ENCODE measurements at places on chromosomes 2 and 18.

GRCh38 chr18:49842656-49843055, 29.3 kb upstream of the ACAA2 start:
- no peak overlapping the region for H3K27ac ChIP-seq
- H3K4me3 ChIP-seq = no peak overlapping the region

GRCh38 chr2:191287820-191288219, 42.6 kb downstream of the MYO1B start:
- no peaks in the 10 kb centered on the region for H3K36me3 ChIP-seq
- no peak for DNase-seq
- no peaks in the 10 kb centered on the region for H3K4me1 ChIP-seq
- H3K27me3 ChIP-seq = peaks cover 1% of the 10 kb centered on the region
- no peak overlapping the region for H3K4me3 ChIP-seq

DNA sequence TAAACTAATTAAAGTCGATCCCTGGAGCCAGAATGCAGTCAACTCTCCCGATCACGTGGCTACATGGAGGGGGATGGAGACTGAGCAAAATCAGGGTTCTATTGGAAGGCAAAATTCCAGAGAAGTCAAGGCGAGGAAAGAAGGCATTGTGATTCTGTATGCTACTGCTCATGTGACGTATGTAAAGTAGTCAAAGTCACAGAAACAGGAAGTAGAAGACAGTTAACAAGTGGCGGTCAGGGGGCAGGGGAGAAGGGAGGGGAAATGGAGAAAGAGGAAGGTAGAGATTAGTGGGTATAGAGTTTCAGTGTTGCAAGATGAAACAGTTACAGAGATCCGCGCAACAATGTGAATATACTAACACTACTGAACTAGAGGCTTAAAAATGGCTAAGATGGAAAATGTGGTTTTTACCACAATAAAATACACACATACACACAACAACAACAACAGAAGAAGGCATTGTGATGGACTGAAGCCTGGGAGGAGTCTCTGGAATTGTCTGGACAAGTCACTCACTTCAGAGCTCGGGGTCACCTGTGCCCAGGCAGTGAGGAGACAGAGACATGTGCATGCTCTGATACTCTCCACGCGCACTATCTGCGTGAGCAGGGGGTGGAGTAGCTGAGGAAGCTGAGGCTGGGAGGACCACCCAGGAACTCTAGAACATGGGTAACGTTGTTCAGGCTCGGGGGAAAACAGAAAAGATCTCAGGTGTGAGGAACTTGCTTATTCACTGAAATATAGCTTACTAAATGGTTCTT, 89.9 kb upstream of the CDCA7 start:
- peaks cover 12% of the 10 kb centered on the region for H3K4me1 ChIP-seq
- no peak overlapping the region for H3K4me3 ChIP-seq
- H3K27me3 ChIP-seq = peaks cover 2% of the 10 kb centered on the region
- peak; percentile 29 for DNase-seq
- peaks cover 17% of the 10 kb centered on the region for H3K36me3 ChIP-seq
- H3K27ac ChIP-seq = peak overlapping the region; percentile 40

- peaks cover 26% of the 10 kb centered on the region for H3K4me1 ChIP-seq
- no peak for DNase-seq
- no peaks in the 10 kb centered on the region for H3K27me3 ChIP-seq
- H3K27ac ChIP-seq = peak overlapping the region; percentile 4
- no peak overlapping the region for H3K4me3 ChIP-seq
Observed at GRCh38 chr2:186639939-186640338, 50.1 kb downstream of the ITGAV start.

DNA sequence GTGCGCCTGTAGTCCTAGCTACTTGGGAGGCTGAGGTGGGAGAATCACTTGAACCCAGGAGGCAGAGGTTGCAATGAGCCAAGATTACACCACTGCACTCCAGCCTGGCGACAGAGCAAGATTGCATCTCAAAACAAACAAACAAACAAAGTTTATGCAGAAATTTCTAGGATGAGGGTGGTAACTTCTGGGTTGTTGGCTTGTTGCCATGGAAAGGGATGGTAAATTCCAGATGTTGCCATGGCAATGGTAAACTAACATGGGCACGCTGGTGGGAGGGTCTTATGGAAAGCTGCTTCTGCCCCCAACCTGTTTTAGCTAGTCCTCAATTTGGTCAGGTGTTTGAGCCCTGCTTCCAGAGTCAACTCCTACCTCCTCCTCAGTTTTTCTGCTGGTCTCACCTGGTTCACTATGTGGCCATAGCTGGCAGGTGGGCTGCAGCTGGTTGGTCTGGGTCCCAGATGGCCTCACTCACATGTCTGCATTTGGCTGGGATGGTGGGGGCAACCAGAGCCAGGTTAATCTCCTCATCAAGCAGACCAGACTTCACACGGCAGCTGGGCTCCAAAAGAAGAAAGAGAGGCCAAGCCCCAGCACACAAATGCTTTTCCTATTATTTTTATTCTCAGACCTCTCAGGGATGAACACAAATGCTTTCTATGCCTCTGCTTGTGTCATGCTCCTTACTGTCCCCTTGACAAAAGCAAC, 26.6 kb upstream of the TEX44 start:
- no peak overlapping the region for H3K27ac ChIP-seq
- no peak overlapping the region for H3K4me3 ChIP-seq

GRCh38 chr2:20196053-20196656, 28.8 kb downstream of the SDC1 start:
- no peak for DNase-seq
- no peaks in the 10 kb centered on the region for H3K4me1 ChIP-seq
- H3K36me3 ChIP-seq = no peaks in the 10 kb centered on the region
- peaks cover 1% of the 10 kb centered on the region for H3K27me3 ChIP-seq
- no peak overlapping the region for H3K4me3 ChIP-seq

- H3K4me3 ChIP-seq = no peak overlapping the region
- no peak for DNase-seq
- H3K27ac ChIP-seq = no peak overlapping the region
Observed at GRCh38 chr2:61640406-61640805, 102.2 kb upstream of the XPO1 start.

DNA sequence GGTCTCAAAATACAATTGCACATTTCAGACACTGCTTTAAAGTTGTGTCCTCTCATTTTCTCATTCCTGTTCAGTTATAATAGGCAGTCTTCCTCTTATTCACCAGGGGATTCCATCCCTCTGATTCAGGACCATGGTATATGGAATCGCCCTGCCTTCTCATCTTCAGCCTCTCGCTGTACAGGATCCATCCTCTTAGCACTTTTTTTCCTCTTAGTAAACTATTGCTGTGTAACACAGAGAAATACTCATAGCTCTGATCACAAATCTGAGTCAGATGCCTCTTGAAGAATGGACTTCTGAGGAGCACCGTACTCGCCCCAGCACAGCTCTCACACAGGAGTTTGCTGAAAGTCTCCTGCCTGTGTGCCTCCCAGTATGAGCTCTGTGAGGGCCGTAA, 11.3 kb downstream of the RMP24 start:
- DNase-seq = no peak
- no peaks in the 10 kb centered on the region for H3K4me1 ChIP-seq
- H3K27me3 ChIP-seq = no peaks in the 10 kb centered on the region

DNA sequence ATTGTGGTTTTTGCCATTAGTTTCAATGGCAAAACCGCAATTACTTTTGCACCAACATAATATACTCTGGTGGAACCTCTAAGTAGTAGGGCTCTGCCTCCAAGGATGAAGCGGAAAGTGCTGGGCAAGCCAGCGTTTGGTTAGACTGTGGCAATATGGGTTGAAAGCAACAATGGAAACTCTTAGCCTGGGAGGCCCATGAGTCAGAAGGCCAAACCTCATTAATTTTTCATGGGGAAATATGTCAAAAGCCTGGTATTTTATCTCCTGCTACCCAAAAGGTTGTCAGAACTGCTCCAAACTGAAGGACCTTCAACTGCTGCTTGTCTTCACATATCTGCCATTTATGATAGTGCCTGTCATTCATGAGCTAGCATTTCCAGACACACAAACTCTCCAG, 179.1 kb upstream of the CYP26B1 start:
- H3K4me3 ChIP-seq = no peak overlapping the region
- H3K36me3 ChIP-seq = no peaks in the 10 kb centered on the region
- no peaks in the 10 kb centered on the region for H3K4me1 ChIP-seq
- no peak overlapping the region for H3K27ac ChIP-seq
- DNase-seq = no peak
- H3K27me3 ChIP-seq = no peaks in the 10 kb centered on the region

- no peak for DNase-seq
- no peak overlapping the region for H3K4me3 ChIP-seq
- no peak overlapping the region for H3K27ac ChIP-seq
- H3K36me3 ChIP-seq = no peaks in the 10 kb centered on the region
- no peaks in the 10 kb centered on the region for H3K27me3 ChIP-seq
- H3K4me1 ChIP-seq = no peaks in the 10 kb centered on the region
Observed at GRCh38 chr2:181005809-181006208, 25.4 kb downstream of the UBE2E3 start.

DNA sequence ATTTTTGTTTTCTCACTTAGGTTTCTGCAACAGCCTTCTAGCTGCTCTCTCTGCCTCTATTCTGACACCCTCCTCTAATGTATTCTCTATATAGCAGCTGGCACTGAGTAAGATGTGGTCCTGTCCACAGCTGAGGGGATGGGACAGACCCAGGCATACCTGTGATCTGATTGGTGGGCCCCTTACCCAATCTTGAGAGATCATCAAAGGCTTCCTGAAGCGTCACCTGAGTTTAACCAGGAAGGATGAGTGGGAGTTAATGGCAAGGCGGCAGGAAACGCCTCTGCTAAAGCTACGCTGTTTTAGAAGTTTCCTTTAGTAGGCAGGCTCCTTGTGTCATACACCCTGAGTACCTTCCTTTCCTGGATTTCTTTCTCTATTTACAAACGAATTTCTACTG, 5.7 kb upstream of the TET3 start:
- peak; percentile 55 for DNase-seq
- peaks cover 49% of the 10 kb centered on the region for H3K4me1 ChIP-seq
- peak overlapping the region; percentile 55 for H3K27ac ChIP-seq
- no peaks in the 10 kb centered on the region for H3K36me3 ChIP-seq

DNA sequence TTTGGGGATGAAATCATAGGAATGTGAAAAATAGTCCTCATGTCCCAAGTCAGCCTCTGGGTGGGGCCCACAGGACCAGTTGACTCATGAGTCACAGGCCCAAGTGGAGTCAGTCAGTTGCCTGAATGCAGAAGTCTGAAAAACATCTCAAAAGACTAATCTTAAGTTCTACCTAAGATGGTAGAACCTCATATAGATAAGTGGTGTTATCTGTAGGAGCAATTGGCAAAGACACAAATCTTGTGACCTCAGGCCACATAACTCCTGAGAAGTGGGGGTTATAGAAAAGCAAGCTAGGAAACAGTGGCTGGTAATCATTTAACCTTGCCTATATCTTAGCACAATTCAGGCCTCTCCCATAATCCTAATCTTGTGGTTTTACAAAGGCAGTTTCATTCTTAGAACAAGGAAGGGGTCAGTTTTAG, 257.1 kb upstream of the SPOPL start:
- H3K27ac ChIP-seq = no peak overlapping the region
- DNase-seq = no peak
- H3K36me3 ChIP-seq = no peaks in the 10 kb centered on the region

DNA sequence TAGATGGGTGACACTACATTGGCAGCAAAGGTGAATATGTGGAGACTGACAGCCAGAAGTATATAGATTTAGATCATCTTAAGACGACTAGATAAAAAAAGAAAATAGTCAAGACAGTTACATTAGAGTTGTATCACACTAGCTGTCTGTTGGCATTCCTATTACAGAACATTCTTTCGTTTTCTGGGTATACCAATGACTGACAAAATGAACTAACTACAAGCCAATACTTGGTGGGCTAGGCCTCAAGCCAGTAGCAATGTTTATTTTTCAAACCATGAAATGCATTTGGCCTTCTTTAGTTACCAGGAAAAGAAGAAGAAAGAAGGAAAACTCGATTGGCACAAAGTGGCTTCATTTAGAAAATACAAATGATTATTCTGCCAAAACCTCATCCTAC, 944.9 kb upstream of the ZEB2 start:
- H3K4me3 ChIP-seq = no peak overlapping the region
- no peak for DNase-seq
- no peaks in the 10 kb centered on the region for H3K27me3 ChIP-seq
- no peaks in the 10 kb centered on the region for H3K36me3 ChIP-seq
- H3K27ac ChIP-seq = no peak overlapping the region

DNA sequence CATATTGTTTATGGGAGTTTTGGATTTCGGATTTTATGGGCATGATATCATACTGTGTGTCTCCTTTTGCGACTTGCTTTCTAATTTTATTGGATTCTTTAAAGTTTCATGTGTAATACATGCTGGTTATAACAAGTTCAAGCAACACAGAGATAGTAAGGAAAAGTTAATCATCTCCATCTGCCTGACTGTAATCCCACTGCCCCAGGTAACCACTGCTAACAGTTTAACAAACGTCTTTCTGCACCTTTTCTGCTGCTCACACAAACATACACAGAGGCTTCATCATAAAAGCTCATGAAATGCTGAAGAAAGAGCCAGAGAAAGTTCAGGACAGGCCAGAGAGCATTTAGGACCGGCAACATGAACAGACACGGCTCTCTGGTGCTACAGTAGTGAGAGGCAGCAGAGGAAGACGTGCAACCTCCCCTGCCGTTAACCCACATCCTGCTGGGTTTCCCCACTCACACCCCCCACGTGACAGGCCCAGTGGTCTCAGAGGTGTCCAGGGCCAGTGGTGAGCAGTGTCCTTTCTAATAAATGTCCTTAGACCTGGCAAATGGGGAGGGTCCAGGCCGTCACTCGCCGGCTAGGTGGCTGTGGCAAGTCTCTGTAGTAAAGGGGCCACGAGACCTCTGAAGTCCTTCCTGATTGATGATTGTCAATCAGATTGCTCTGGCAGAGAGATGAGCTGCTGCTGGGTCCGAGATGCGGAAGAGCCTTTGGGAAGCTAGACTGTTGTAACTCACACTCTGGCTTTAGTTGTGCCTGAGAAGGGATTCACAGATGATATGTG, 43.0 kb upstream of the SLC1A4 start:
- no peaks in the 10 kb centered on the region for H3K27me3 ChIP-seq
- H3K4me1 ChIP-seq = peaks cover 58% of the 10 kb centered on the region
- peak overlapping the region; percentile 68 for H3K4me3 ChIP-seq
- H3K36me3 ChIP-seq = peaks cover 5% of the 10 kb centered on the region

- peaks cover 6% of the 10 kb centered on the region for H3K36me3 ChIP-seq
- H3K27me3 ChIP-seq = peaks cover 5% of the 10 kb centered on the region
- H3K27ac ChIP-seq = peak overlapping the region; percentile 64
Observed at GRCh38 chr2:130391058-130391871, 35.4 kb downstream of the PTPN18 start.

DNA sequence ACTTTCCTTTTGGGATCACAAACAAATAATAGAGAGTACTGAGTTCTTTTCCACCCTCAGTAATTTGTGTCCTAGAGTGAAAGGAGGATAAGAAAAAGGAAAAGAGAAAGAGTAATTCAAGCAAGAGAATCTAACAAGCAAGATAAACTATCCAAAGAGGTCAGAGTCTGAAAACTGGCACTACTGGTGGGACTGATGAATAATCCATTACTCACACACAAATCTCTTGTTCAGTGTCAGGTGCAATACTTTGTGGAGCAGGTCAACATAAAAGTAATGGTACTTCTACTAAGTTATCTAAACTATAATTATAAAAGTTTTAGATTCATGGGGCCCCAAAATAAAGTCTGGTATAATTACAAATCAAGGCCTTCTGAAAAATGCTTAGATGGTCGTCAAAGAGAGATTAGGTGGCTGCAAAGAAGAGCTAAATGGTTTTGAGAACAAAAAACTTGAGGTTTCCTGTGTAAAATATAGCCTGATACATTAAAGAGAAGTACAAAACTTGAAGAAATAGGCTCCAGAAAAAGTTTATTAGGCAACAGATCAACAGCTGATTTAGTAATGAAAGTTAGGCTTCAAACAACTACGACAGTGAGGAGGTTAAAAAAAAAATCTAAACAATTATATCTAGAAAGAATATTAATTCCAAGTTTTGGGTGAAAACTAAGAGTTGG, 109.4 kb downstream of the BAZ2B start:
- H3K36me3 ChIP-seq = no peaks in the 10 kb centered on the region
- DNase-seq = no peak
- peaks cover 4% of the 10 kb centered on the region for H3K4me1 ChIP-seq
- H3K27ac ChIP-seq = no peak overlapping the region
- no peak overlapping the region for H3K4me3 ChIP-seq
